Adrenal gland (tissue), 19 donors: ENCODE measurements at places on chromosomes 16 and 17. TPM values are rescaled to one million over a fixed set of nuclear protein-coding genes. Genes with fewer than 3 reads are reported as not detected.

The WNK4 gene
- 0.18 TPM for total RNA-seq

The CHST5 gene
- total RNA-seq = not detected

The TPSG1 gene
- total RNA-seq = not detected

The MYCBPAP gene
- total RNA-seq = 1.4 TPM

The CA5A gene
- total RNA-seq = not detected

The NACA2 gene
- total RNA-seq = not detected

The SLC6A2 gene
- total RNA-seq = 14.4 TPM

The ARL5C gene
- not detected for total RNA-seq

The PLA2G10 gene
- total RNA-seq = not detected

The AANAT gene
- total RNA-seq = not detected

The IFI35 gene
- total RNA-seq = 58.1 TPM

The PYY gene
- total RNA-seq = not detected

The P2RX1 gene
- 0.42 TPM for total RNA-seq

The PEX12 gene
- total RNA-seq = 16.3 TPM

The KRT222 gene
- 3.4 TPM for total RNA-seq

The KRTAP4-4 gene
- not detected for total RNA-seq

The TBC1D16 gene
- 62.2 TPM for total RNA-seq

The TPSD1 gene
- not detected for total RNA-seq

The CD300A gene
- 16.7 TPM for total RNA-seq

The SLC52A1 gene
- not detected for total RNA-seq

The ANKRD40CL gene
- total RNA-seq = not detected

The ZSCAN10 gene
- total RNA-seq = not detected

The ASB16 gene
- 0.22 TPM for total RNA-seq

The KIF19 gene
- total RNA-seq = 0.28 TPM

The KRTAP2-4 gene
- not detected for total RNA-seq

The CDK3 gene
- 7.9 TPM for total RNA-seq

The CLEC18A gene
- 3.2 TPM for total RNA-seq

The CMTM2 gene
- not detected for total RNA-seq

The PLD6 gene
- total RNA-seq = 14.2 TPM

The CLDN6 gene
- 0.46 TPM for total RNA-seq

The TBC1D3E gene
- not detected for total RNA-seq

The MYH2 gene
- not detected for total RNA-seq

The CRYM gene
- total RNA-seq = not detected

The ZNF213 gene
- total RNA-seq = 15.8 TPM

The PTX4 gene
- not detected for total RNA-seq

The CTF1 gene
- 2.1 TPM for total RNA-seq

The CA7 gene
- not detected for total RNA-seq

The CD300LG gene
- 4.9 TPM for total RNA-seq

The RND2 gene
- total RNA-seq = 2.0 TPM

The NPIPB6 gene
- total RNA-seq = 1.2 TPM

The DHX58 gene
- total RNA-seq = 40.8 TPM

The CDRT15 gene
- total RNA-seq = not detected

The SYNGR3 gene
- 7.1 TPM for total RNA-seq

The CTRB1 gene
- total RNA-seq = 1.7 TPM
